ENCODE measurements at places on chromosomes 2 and 18.

- no peak for DNase-seq
Measured at GRCh38 chr2:152348388-152348787, 13.4 kb downstream of the FMNL2 start.

DNA sequence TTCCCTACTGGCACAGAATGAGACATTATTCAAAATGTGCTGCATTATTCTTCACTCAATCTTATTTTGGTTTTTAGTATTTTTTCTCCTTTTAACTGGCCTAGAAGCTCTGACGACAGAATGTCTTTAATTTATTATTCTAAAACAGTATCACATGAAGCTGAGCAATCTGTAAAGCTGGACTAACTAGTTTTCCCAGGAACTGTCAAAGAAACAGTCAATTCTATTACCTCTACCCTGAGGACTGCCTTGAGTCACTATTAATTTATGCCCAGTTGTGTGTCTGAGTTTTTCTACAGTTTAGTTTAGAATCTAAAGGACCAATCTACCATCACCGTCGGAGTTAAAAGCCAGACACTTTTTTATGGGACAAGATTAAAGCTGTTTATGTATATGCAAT lies 31.6 kb downstream of the MBD2 start:
- DNase-seq, result no peak

DNA sequence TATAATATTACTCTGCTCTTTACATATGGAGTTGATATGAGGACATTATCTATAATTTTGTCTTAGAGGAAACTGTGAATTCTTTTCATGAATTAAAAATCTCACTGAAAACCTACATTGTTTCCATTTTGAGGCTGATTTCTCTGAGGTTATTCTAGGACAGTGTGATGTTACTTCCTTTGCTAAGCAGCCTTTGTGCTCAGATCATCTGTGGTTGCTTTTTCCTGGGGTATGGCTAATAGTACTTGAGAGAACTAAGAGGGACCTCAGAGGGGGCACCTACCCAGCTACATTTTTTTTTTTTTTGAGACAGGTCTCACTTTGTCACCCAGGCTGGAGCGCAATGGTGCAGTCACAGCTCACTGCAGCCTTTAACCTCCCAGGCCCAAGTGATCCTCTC lies 8.7 kb upstream of the MPP4 start:
- DNase-seq, result no peak

DNA sequence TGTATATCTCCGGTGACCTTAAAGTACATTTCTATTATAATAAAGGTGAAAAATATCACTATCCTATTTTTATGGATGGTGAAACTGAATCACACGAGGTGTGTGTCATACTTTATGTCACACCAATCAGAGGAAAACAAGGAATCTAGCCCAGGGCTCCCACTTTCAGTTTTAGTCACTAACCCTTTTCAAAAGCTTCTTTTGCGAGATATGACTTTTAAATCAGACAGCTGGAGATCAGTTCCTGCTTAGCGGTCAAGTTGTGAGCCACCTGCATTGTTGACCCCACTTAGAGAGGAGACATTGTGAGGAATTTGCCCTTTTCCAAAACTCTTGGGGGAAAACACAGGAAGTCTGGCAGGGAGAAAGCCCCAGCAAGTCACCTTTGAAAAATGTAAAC lies 70.5 kb downstream of the CPS1 start:
- no peak for DNase-seq

GRCh38 chr2:217713395-217714286 lies 289.2 kb downstream of the TNS1 start:
- DNase-seq, result peak; percentile 47

DNA sequence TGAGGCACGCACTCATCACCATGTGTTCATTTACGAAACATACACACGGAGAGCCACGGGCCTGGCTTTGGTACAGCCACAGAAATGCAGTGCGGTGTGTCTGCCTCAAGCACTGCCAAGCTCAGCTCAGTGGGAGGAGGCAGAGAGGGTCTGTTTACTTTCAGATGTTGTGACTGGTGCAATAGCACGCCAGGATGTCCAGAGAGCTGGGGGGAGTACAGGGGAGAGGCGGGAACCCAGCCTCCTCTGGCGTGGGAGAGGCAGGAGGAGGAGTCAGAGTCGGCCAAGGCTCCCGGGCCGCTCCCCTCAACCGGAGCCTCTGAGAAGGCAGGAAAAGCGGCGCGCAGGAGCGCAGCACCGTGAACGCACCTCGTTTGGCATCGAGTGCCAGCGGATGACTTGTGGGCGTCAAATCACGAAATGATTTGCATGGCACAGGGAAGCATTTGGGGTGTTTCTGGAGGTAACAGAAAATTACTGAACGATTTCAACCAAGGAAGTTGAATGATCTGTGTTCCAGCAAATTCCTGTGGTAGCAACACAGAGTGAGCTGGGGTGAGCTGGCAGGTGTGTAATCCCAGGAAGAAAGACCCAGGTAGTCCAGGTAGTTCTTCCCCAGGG lies 143.0 kb downstream of the ZNF516 start:
- no peak for DNase-seq

GRCh38 chr2:240614391-240614790 lies 10.9 kb upstream of the GPR35 start:
- DNase-seq, result no peak

DNA sequence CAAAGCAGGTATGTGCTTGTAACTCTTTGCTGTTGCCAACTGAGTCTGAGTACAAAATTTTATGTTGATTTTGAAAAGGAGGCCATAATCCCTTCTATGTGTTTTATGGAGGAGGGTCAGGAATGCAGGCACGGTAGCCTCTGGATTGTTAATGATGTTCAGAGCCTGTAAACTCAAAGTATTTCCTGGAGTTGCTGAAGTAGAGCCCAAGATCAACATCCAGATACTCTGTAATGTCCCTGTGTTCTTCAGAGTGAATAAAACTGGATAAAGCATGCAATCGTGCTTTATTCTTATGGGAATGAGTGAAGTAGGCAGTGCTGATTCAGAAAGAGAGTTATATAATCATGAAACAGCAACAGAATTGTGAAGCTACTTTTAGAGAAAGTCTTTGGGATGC lies 61.8 kb upstream of the CHRNA1 start:
- DNase-seq, result no peak

DNA sequence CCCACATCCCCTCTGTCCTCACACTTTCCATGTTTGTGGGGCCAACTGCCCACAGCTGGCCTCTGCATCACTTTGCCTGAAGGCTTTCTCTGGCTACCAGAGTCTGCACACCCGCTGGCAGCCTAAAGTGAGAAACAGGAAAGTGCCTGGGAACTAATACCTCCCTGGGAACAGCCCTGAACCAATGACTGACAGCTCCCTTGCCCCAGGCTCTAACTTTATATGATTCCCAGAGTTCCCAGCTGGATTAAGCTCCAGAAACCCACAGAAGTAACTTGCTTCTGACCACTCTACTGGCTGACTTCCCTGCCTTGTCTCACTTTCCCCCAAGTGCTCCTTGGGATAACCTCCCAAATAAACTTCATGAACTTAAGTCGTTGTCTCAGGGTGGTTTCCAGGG lies 159.6 kb upstream of the LMAN1 start:
- DNase-seq, result no peak

DNA sequence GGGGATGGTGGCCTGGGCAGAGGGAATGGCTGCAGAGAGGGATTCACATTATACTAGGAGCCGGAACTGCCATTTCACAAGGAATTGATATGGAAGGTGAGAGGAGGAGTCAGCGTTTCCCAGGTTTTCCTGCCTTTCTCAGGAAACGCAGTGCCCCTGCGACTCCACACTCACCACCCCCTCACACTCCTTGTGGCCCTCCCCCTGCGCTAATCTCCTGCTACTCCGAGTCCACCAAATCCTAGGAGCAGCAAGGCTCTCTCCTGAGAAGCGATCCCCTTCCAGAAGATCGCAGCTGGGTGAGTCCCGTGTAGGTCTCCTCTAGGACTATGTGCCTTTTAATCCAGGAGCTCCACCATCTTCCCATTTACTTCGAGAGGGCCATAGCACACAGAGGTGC lies 140.6 kb downstream of the VAPA start:
- no peak for DNase-seq

- DNase-seq, result no peak
Measured at GRCh38 chr18:45339810-45340550, 275.3 kb upstream of the SLC14A2 start.

- no peak for DNase-seq
Measured at GRCh38 chr2:61948661-61949457, 43.4 kb downstream of the COMMD1 start.

DNA sequence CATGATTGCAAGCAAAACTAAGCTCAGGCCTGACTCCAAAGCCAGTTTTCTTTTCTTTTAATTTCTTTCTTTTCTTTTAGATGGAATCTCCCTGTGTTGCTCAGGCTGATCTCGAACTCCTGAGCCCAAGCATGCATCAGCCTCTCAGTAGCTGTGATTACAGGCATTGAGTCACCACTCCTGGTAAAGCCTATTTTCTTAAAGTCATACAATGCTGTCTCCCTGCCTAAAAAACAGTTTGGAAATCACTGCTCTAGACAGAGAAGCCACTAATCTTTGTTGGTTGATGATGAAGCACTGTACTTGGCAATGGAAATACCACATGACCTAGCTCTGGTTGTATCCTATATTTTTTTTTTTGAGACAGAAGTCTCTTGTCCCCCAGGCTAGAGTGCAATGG lies 33.1 kb upstream of the ZNF532 start:
- DNase-seq, result no peak

DNA sequence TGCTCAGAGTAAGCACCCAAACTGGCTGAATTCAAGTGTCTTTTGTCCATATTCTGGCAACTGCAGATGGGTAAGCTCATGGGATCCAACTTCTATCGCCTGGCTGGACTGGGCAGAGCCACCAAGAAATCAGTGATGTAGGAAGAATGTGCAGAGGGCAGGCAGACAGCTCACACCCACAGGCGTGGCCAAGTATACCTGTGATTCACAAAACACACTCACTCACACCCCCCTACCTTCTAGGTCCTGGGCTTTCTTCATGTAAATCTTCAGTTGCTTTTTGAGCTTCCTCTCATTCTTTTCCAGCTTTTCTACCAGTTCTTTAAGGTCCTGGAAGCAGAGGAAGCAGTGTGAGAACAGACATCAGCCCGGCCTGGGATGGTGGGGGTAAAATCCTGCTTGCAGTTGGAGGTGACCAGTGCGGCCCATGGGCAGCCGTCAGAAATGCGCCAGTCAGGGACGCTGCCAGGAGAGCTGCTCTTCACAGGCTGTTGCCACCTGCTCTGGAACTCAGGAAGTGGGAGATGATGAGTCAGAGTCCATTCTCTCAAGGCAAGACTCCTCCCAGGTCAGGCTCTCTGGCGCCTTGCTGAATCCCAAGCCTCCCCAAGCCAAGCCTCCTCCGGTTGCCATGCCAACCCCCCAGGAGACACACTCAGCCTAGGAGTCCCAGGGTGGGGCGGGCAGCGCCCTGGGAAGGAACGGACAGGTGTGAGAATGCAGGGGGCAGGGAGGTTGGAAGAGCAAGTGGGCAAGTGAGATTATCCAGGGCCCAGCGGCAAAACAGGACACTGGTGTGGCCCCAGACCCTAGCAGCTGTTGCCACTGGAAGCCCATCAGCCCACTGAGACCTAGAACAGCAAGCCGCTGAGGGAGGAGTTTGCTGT lies 36.2 kb upstream of the ACAA2 start:
- no peak for DNase-seq

DNA sequence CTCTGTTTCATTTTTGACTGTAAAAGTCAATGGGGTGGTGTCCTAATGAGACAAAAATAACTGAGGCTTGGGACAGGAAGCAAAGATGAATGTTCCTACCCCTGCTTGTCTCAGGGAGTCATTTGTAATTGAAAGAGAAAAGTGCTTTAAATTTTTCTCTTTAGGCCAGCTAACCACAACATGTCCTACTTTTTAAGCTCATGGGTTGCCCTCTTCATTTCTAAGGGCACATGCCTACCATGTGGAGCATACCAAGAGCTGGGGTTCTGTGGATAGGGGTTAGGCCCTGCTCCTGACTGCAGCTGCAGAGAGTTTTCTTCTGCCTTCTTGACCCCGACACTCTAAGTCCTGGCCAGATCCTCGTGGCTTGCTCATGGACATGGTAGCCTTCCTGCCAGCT lies 96.8 kb upstream of the ARL4C start:
- no peak for DNase-seq

DNA sequence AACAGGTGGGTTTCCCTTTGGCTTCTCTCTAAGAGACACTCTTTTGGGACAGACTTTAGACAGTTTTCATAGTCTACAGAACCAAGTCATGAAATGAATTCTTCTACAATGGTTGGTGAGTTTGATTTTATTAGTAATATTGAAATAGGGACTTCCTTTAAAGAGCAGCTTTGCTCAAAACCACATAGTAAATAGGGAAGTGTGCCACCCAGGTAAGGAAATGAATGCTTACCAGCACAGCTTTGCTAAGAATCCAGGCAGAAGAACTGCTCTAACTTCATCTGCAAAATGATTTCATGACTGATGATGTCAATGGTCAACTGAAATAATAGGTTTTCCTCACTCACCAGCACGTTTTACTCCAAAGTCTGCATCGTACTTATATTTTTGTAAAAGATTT lies 89.2 kb downstream of the NYAP2 start:
- no peak for DNase-seq
